ENCODE measurements at places on chromosomes 4 and X. TPM values are rescaled to one million over a fixed set of nuclear protein-coding genes. Genes with fewer than 3 reads are reported as not detected.

DNA sequence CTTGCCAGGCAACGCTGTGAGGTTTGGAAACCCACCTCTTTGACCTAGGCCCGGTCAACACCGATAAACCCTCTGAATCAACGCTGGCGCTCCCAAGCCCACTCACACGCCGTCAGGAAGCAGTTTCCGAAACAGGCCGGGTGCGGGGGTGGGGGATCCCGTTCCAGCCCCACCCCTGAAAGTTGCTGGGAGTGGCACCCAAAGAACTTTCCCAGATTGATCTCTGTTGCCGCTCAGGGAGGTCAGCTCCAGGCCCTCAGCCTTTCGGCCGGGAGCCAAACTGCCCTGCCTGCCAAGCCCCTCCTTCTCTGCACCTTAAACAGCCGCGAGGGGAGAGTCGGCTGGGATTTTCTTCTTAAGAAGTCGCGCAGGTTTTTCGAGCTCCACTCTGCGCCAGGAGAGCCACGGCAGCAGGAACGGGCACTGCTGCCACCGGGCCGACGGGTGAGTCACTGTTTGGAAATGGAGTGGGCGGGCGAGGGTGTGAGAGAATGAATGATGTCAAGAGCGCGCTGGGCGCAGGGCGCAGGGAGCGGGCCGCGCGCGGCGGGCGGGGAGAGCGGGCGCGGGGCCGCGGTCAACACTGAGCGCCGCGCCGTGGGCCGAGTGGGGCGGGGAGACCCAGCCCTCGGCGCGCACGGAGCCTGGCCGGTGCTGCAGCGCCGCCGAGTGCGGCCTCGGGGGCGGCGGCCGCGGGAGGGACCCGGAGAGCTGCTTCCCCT lies at the start of gene SGMS2:
SGMS2 (plus strand) TSS at position 583 of the 722 bp plus-strand sequence. CDS start 70,622 bp downstream, outside the sequence.
- no peaks in the 10 kb centered on the region for H3K4me1 ChIP-seq
- H3K27ac ChIP-seq, result peak within 1 kb of the TSS; percentile 93
- peak within 1 kb of the TSS; percentile 57 for H3K4me3 ChIP-seq

Gene CENPU
- 15.5 TPM for total RNA-seq

Gene PUDP
- 14.8 TPM for total RNA-seq

DNA sequence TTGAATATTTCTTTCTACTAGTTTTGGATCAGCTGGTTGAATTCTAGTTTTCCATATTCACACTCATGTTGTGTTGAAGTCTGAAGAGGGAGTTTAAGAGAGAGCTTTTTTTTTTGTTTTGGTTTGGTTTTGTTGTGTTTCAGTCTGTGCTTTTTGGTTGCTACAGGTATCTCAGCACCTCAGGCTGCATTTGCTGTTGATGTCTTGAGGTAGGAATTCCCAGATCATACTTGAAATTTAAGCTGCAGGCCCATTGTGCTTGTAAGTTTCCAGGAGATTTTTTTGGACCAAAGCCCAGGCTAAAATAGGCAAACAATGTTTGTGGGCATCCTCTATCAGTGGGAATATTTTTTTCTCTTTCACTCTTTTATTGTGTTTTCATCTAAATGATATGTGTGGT lies 190.2 kb upstream of the AGA start:
- no peaks in the 10 kb centered on the region for H3K4me1 ChIP-seq
- no peak for DNase-seq
- H3K4me3 ChIP-seq, result no peak overlapping the region
- H3K27me3 ChIP-seq, result no peaks in the 10 kb centered on the region

GRCh38 chrX:97898798-97899197 lies 1015.1 kb downstream of the RPA4 start:
- no peak overlapping the region for H3K4me3 ChIP-seq
- H3K4me1 ChIP-seq, result no peaks in the 10 kb centered on the region
- DNase-seq, result no peak
- no peak overlapping the region for H3K27ac ChIP-seq

DNA sequence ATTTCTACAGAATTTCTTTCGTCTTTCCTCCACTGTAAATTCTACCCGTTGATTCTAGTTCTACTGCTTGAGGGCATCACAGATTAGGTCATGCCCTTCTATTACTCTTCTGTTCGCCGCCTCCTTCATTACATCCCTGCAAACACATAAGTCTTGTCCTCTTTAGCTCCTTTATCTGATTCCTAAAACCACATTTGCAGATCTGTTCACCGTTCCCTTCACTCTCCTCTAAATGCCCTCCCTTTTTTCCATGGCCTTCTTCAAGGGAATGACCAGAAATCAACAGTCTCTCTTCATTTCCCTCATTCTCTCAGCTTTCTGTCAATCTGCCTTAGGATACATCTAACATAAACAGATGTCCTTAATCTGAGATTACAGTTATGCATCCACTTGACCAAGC lies 43.1 kb downstream of the BTC start:
- no peak overlapping the region for H3K4me3 ChIP-seq
- no peaks in the 10 kb centered on the region for H3K4me1 ChIP-seq
- H3K27me3 ChIP-seq, result no peaks in the 10 kb centered on the region
- H3K27ac ChIP-seq, result no peak overlapping the region
- no peaks in the 10 kb centered on the region for H3K36me3 ChIP-seq

- H3K4me1 ChIP-seq, result no peaks in the 10 kb centered on the region
- H3K4me3 ChIP-seq, result no peak overlapping the region
- no peak for DNase-seq
- H3K36me3 ChIP-seq, result no peaks in the 10 kb centered on the region
- H3K27ac ChIP-seq, result no peak overlapping the region
Observed at GRCh38 chr4:131603705-131604104, 1545.4 kb upstream of the PCDH10 start.

DNA sequence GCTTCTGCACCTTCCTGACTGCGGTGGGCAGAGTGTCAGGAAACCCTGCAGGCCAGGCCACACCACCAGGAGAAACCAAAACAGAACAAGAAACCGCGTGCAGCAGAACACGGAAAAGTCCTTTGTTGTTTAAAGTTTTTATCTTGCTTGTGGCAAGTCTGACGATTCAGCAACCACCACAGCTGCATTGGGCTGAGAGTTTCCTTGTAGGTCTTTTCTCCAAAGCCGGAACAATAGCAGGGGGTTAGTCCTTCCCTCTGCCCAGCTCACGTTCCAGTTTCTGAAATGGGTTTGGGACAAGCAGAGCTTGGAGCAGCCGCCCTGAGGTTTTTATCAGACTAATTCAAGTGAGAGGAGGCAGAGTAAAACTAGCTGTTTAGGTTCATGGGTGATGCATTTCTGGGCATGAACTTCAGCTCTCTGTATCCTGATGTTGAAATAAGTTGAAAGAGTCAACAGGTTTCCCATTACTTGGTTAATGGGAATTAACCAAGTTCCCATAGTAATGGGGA lies 216.9 kb downstream of the PTTG2 start:
- H3K4me1 ChIP-seq, result peaks cover 12% of the 10 kb centered on the region
- H3K36me3 ChIP-seq, result no peaks in the 10 kb centered on the region
- peak; percentile 30 for DNase-seq
- peak overlapping the region; percentile 20 for H3K27ac ChIP-seq
- H3K4me3 ChIP-seq, result no peak overlapping the region
- no peaks in the 10 kb centered on the region for H3K27me3 ChIP-seq

DNA sequence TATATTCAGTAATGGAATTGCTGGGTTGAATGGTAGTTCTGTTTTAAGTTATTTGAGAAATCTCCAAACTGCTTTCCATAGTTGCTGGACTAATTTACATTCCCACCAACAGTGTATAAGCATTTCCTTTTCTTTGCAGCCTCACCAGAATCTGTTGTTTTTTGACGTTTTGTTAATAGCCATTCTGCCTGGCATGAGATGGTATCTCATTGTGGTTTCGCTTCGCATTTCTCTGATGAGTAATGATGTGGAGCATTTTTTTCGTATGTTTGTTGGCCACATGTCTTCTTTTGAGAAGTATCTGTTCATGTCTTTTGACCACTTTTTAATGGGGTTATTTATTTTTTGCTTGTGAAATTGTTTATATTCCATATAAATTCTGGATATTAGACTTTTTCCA lies 13.6 kb upstream of the MAGED4B start:
- no peaks in the 10 kb centered on the region for H3K4me1 ChIP-seq
- H3K27ac ChIP-seq, result no peak overlapping the region
- no peak for DNase-seq
- H3K36me3 ChIP-seq, result no peaks in the 10 kb centered on the region
- H3K4me3 ChIP-seq, result no peak overlapping the region

DNA sequence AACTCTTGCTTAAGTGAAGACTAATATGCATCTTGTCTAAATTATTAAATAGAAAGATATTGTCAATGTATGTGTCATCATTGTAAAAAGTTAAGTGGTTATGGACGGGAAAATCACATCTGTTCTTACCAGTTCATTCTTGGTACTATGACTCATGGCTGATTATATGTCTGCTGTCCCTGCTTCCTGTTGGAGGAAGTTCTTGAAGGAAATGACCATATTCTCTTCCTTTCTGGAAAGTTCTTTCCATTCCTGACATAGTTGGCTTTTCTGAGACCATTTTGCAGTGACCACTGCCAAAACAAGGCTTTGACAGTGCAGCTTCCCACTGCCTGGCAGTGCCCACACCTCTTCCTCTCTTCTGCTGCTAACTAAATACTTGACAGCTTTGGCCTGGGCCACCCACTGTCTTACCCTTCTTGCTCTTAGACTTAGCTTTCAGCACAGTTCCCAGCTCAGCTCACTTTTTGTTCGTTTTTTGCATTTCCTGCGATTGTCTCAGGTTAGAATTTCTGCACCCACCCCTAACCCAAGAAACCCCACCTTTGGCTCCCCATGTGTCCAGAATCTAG lies 13.2 kb upstream of the CLDN24 start:
- no peaks in the 10 kb centered on the region for H3K4me1 ChIP-seq
- no peak overlapping the region for H3K27ac ChIP-seq
- H3K4me3 ChIP-seq, result no peak overlapping the region
- no peaks in the 10 kb centered on the region for H3K27me3 ChIP-seq

DNA sequence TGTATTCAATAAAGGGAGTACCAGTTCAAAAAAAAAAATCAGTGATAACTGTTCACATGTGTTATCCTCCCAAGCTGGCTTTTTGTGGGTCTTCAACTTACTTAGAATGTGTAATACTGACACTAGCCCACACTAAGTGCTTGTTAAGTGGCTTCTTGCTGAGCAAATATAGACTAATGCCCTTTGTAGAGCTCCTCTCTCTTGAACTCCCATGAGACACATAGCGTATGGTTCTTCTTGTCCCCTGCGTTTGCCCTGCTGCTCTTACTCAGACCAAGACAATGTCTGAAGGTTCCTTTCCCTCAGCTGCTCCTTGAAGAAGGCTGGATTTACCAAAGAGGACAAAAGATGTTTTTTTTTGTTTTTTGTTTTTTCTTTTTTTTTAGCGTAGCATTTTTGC lies 110.9 kb downstream of the FRAS1 start:
- no peak overlapping the region for H3K27ac ChIP-seq
- H3K4me1 ChIP-seq, result no peaks in the 10 kb centered on the region

DNA sequence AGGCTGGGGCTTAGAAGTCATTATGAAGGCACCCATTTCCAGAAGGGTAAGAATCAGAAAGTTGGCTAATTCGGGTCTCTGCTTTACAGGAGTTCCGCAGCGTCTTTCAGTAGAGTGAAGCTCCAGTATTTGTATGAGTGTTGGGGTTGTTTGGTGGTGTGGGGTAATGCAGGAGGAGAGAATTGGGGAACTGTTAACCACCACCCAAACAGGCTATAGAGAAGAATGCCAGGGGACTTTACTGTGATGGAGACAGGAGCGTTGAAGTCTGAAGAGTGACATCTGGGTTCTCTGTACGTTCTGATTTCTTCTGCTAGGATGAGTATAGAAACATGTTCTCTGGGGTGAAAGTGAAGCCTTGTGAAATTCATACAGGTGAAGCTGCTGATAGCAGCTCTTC lies 96.3 kb downstream of the TBL1X start:
- H3K4me3 ChIP-seq, result no peak overlapping the region
- no peak overlapping the region for H3K27ac ChIP-seq
- no peak for DNase-seq
- no peaks in the 10 kb centered on the region for H3K27me3 ChIP-seq
- H3K4me1 ChIP-seq, result no peaks in the 10 kb centered on the region

GRCh38 chrX:108362026-108362425 lies 76.2 kb downstream of the COL4A6 start:
- no peak overlapping the region for H3K27ac ChIP-seq
- H3K4me3 ChIP-seq, result no peak overlapping the region
- DNase-seq, result no peak
- H3K27me3 ChIP-seq, result no peaks in the 10 kb centered on the region
- H3K36me3 ChIP-seq, result no peaks in the 10 kb centered on the region

- no peaks in the 10 kb centered on the region for H3K27me3 ChIP-seq
- no peaks in the 10 kb centered on the region for H3K36me3 ChIP-seq
- H3K27ac ChIP-seq, result no peak overlapping the region
- H3K4me1 ChIP-seq, result no peaks in the 10 kb centered on the region
- no peak for DNase-seq
Observed at GRCh38 chr4:79338148-79338547, 12.3 kb upstream of the NAA11 start.
